SK-N-MC (cell line): ENCODE measurements at places on chromosomes 3 and 15.

- no peak for DNase-seq
Measured at GRCh38 chr15:56837273-56837672, 81.2 kb upstream of the TCF12 start.

- peak; percentile 1 for DNase-seq
Measured at GRCh38 chr3:23324745-23325144, 121.6 kb downstream of the UBE2E2 start.

GRCh38 chr15:54288049-54288448, 309.8 kb downstream of the UNC13C start:
- DNase-seq: no peak

- no peak for DNase-seq
Measured at GRCh38 chr15:73165435-73165834, 113.2 kb downstream of the NEO1 start.

GRCh38 chr3:23809840-23810342, 4.1 kb downstream of the UBE2E1 start:
- DNase-seq: no peak

DNA sequence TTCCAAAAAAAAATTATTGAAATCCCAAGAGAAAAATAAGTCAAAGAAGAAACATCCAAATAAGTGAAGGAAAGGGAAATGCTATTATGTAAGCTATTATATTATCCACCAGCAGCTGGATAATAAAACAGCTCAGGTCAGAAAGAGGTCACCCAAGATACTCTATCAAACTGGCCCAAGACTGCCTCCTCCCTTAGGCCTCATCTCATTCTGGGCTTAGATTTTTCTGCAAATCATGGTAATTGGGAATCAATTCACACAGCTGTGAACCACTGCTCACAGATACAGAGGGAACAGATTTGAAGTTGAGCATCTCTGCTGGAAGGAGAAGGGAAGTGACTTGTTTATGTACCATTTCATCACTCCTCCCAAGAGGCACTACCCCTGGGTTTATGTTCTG, 294.6 kb upstream of the DPPA4 start:
- DNase-seq: no peak
